NCI-H446 treated with DMSO at 0.1 percent for 48 hours (cell line): ENCODE measurements at places on chromosomes 7 and 10.

- no peak for DNase-seq
Measured at GRCh38 chr10:15369256-15370211, 1.6 kb downstream of the FAM171A1 start.

DNA sequence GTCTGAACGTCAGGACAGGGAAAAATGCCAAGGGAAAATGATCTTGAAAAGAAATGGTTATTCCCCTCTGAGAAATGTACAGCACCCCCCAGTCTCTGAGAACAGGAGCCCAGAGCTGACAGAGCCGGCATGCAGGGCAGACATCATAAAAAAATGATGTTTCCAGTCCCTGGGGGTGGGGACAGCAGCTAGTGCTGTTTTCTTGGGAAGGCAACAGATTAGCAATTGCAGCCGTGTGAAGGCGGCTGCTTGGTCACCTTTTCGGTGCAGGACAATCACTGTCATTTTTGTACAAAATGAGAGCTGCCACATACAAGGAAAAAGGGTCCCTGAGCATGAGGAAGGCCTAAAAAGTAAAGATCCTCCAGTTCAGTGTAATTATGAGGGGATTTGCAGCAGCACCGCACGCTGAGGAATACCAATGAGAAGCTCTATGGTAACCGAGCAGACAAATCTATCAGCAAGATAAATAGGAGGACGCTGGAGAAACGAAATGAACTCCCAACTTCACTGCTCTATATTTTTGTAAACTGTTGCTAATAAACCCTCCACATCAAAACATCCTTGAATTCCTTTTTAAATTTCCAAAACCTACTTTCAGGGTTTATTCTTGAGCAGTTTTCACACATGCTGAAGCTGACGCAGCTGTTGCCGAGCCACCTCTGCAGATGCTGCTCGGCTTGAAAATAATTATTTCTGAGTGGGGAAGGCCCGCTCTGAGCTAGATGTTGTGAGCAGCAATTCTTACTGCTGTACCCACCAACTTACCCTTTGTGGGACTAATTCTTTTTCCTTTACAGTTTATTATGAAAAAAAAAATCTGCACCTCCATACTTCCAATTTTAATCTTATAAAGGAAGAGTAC is 98.2 kb upstream of the NEBL start:
- DNase-seq = no peak

DNA sequence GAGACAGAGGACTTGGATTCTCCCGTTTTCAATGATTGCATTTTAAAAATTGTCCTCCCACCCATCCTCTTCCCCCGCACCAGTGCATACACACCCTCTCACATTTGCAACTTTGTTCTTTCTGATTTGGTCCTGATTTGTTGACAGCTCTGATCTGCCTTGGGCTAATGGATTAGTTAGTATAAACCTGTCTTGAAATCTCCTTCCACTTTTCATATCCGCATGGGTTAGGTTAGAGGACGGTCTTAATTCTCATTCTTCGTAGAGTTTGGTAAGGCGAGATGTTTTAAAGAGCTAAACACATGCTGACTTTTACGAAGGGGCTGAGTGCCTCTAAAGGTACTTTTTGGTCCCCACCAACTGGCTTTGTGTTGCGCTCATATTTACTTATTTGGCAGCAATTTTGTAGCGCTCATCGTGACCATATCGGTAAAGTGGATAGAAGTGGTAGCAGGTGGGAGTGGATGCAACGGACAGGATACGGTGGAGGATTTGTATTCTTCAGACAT is 1.1 kb downstream of the AHR start:
- no peak for DNase-seq

- DNase-seq = no peak
Measured at GRCh38 chr10:72828294-72828693, 65.2 kb upstream of the OIT3 start.

GRCh38 chr7:70389531-70390151 is 742.3 kb upstream of the GALNT17 start:
- no peak for DNase-seq

- DNase-seq = no peak
Measured at GRCh38 chr7:12909483-12909882, 222.1 kb downstream of the ARL4A start.

- no peak for DNase-seq
Measured at GRCh38 chr7:70421319-70421718, 710.6 kb upstream of the GALNT17 start.

GRCh38 chr7:95318501-95319100 is 5.7 kb downstream of the PON1 start:
- DNase-seq = no peak
